Cortex of kidney (tissue), 1 donor: ENCODE measurements at places on chromosomes 12 and 14.

DNA sequence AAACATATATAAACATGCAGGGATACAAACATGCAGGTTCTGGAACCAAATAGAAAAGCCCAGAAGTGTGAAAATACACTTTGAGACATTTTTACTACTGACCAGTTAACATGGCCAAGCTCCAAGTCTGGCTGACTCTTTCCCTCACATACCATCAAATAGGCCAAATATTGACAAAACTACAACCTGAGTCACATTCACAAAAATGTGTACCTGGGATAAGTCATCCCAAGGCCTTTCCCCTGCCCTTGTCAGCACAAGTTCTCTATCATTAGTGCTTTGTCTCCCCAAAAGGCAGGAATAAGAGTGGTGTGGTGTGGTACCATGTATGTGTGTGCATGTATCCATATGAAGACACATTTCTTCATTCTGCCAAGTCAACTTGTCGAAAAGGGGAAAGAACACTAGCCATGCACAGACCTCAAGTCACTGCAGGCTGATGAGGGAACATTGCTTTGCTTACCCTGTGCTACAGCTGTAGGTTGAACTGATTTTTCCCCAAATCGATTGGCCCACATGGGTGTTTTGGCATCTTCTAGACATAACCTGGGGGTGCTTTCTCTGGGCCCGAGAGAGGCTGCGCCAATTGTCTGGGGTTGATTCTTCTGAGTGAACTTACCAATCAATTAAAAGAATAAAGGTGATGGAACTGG lies 14.9 kb downstream of the HOXC4 start:
- no peak for DNase-seq

DNA sequence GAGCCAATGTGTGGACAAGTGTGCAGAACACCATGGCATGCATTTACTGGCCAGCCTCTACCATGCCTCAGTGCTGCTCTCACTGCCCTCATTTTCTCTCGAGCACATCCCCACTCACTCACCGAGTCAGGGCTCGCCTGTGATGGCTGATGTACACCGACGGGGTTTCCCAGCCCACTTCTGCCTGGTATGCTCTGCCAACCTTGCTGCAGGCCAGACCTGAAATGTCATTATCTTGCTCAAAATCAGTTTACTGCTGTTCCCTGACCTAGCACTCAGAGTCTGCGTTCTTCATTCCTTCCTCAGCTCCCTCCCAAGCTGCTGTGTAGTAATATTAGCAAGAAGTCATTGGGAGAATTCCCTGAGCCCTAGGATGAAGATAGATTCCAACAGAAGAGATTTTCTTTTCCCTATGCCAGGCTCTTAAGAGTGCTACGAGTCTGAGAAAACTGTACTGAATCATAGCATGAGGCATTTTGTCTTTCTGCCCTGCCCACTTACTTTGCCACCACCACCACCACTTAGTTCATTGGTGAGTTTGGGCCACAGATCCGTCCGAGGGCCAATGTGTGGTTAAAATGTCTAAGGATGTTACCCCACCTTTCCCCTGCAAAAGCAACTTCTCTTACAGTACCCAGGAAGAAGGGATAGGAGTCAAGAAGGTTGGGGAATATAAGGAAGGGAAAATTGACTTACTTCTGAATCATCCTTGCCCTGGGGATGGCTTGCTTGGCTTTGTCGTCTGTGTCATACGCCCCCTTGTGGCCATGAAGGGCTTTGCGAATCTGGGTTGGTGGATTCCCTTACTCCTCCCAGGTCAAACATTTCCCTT lies 51.0 kb downstream of the BMAL2 start:
- no peak for DNase-seq

GRCh38 chr12:97821806-97822205 lies 359.2 kb downstream of the RMST start:
- no peak for DNase-seq

- no peak for DNase-seq
Observed at GRCh38 chr12:81095501-81096232, 17.8 kb downstream of the ACSS3 start.

- DNase-seq: no peak
Observed at GRCh38 chr14:78701246-78701645, 531.1 kb downstream of the NRXN3 start.

- no peak for DNase-seq
Observed at GRCh38 chr12:123032736-123033391, 52.4 kb downstream of the ARL6IP4 start.

- DNase-seq: no peak
Observed at GRCh38 chr12:2147335-2147734, 94.5 kb downstream of the CACNA1C start.
